Cerebellar nuclear complex (tissue), 1 donor: ENCODE measurements at places on chromosomes 6 and 20.

GRCh38 chr20:23776067-23776771 lies 25.5 kb upstream of the CST1 start:
- DNase-seq: no peak

- no peak for DNase-seq
Observed at GRCh38 chr6:141028791-141029280, 1103.9 kb upstream of the GJE1 start.

- DNase-seq: no peak
Observed at GRCh38 chr6:129186988-129187387, 304.1 kb downstream of the LAMA2 start.

DNA sequence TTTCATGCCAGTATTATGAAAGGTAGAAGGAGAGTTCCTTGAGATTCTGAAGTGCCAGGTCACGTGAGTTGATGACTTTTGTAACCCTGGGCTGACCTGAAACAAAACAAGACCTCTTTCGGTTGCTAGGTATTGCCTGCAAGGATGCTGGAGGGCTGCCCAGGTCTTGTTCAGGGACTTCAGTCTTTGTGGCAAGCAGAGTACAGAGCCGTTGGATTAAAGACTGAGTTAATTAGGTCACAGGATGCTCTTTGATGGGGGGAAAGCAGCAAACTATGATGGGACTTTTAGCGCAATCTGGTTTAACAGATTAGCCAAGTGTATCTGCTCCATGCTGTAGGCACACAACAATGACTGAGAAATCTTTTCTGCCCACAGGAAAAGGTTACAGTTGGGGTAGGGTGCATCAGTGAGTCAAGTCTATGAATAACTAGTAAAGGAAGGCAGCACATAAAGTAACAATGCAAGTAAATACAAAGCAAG lies 12.8 kb upstream of the ELOVL5 start:
- no peak for DNase-seq

DNA sequence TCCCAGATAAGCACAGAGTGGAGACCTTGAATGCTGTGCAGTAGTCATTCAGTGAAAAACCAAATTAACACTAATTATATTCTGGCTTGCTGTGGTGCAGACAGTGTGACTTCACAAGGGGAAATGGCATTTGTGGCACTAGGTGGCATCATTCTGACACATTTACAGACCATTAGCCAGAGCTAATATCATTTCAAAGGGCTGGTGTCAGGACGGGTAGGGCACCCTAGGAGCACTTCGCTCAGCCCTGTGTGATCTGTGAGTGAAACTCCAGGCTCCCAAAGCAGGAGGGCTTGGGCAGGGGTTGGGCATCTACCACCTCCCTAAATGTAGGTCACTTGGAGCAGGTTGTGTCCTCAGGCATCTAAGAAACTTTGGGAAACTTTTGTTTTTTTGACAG lies 555.8 kb downstream of the PKHD1 start:
- DNase-seq: no peak

GRCh38 chr6:100440935-100441334 lies 23.8 kb downstream of the SIM1 start:
- DNase-seq: no peak
